ENCODE measurements at places on chromosomes 16 and 17. TPM values are rescaled to one million over a fixed set of nuclear protein-coding genes. Genes with fewer than 3 reads are reported as not detected.

- DNase-seq = no peak
Measured at GRCh38 chr16:6547131-6547530, 785.5 kb upstream of the RBFOX1 start.

GRCh38 chr17:36066365-36066985 is 2.4 kb downstream of the CCL18 start:
- DNase-seq = no peak

The KRTAP4-4 gene
- not detected for total RNA-seq

GRCh38 chr17:66255112-66255511 is 25.9 kb upstream of the APOH start:
- DNase-seq = peak; percentile 83

DNA sequence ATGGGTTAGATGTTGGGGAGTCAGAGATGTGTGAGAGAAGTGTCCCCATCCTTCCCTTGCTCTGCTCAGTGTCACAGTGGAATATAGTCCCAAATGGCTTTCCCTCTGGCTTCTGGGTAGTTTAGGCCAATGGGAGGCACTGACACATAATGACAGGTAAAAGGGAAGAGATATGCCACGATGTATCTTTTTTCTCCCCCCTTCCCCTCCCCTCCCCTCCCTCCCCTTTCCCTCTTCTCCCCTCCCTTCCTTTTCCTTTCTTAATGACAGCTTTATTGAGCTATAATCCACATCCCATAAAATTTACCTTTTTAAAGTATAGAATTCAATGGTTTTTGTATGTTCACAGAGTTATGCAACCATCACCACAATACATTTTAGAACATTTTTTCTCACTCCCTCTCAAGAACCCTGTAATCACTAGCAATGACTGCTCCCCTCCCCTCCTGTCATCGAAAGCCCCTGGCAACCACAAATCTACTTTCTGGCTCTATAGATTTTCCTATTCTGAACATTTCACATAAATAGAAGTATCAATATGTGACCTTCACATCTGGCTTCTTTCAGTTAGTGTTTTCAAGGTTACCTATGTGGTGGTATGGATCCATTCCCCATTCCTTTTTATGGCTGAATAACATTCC is 617 bp upstream of the CCR7 start:
- DNase-seq = no peak

DNA sequence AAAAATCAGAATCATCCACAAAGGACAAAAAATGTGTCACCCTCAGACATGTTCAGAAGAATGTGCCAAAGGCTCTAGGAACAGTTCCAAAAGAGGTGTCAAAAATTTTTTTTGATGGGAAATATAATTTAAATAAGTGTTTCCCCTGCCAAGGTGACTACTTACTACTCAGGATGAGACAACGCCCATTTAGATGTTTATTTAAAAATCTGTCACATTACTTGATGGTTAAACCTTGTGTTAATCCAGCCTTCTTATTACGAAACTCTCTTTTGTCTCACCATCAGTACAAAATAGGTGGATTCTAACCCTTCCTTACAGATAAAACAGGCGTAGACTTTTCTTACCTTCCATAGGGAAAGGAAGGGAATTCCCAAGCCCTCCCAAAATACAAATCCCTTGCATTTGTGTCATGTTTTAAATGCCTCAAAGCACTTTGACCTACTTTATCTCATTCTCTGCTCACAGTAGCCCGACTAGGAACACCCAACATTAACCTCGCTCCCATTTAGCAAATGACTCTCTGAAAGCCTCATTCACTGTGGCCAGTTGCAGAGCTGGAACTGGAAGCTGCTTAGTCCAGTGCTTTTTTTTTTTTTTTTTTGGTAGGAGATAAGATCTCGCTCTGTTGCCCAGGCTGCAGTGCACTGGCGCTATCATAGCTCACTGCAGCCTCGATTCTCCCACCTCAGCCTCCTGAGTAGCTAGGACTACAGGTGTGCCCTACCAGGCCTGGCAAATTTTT is 5.8 kb upstream of the GNA13 start:
- no peak for DNase-seq

GRCh38 chr16:79134300-79134699 is 466.2 kb downstream of the MAF start:
- no peak for DNase-seq

GRCh38 chr17:50647187-50647586 is 12.5 kb downstream of the ABCC3 start:
- no peak for DNase-seq

GRCh38 chr17:81666092-81666341 is 388 bp downstream of the OXLD1 start:
- DNase-seq = no peak

GRCh38 chr16:31229501-31229900 is 12.6 kb upstream of the PYDC1 start:
- DNase-seq = no peak

- DNase-seq = no peak
Measured at GRCh38 chr17:82894389-82894788, 54.6 kb upstream of the ZNF750 start.

The SCARF1 gene
- total RNA-seq = 0.19 TPM

GRCh38 chr17:68054296-68054900 is 18.9 kb downstream of the KPNA2 start:
- DNase-seq = peak; percentile 76

DNA sequence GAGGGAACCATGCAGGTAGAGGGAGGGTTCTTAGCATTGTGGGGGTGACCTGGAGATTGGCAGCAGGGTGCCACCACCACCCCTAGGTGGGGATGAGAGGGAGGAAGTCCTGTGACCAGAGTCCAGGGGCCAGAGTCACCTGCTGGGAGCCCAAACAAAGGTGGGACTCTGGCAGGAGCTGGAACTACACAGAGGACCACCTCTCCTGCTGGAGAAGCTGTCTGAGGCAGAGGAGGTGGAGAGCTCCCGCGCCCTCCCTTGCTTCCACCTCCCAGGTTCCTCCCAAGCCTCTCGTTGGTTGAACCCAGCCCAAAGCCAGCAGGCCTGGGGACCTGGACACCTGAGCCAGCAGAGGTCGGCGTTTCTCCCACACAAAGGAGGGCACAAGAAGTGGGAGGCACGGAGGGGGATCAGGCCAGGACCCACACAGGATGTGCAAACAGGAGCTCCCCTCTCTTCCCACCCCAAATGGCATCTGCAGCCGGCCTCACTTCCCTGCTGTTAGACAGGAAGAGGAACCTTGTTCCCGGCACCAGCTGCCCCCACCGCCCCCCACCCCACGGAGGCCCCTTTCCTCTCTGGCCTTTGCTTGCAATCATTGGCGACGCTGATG is 154.6 kb downstream of the SEC14L1 start:
- DNase-seq = no peak

DNA sequence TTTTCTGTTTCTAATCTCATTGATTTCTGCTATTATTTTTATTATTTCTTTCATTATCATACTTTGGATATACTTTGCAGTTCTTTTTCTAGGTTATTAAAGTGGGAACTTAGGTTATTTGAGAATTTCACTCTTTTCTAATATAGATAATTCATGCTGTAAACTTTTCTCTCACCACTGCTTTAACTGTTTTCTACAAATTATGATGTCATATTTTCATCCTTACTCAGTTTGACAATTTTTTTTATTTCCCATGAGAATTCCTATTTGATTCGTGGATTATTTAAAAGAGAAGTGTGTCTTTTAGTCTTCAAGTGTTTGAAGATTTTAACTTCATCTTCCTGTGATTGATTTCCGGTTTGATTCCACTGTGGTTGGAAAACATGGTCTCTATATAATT is 336.8 kb upstream of the SALL1 start:
- no peak for DNase-seq

The RABEP1 gene
- 57.8 TPM for total RNA-seq

DNA sequence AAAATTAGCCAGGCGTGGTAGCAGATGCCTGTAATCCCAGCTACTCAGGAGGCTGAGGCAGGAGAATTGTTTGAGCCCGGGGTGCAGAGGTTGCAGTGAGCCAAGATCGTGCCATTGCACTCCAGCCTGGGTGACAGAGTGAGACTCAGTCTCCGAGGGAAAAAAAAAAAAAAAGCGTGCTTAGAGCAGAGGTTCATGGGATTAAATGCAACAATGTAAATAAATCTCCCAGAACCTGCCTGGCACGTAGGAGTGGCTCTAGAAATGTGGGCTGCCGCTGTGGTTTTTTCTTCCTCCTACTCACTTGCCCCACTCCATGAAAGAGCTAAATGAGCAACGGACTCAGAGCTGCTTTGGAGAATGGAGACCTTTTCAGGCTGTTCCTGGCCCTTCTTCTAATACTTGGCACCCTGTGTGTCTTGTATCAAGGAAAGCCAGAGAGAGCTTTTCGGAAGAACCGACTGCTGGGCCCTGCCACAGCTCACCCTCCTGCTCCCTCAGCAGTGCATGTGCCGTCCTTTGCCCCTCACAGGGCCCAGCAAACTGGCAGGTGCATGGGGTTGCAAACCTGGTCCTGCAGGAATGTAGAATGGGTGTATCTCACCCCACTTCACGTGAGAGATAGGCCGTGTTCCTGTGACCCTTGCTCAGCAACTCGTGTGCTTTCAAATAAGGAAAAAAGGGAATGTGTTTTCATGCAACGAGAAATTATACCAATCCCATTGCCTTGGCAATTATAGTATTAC is 52.0 kb downstream of the LDHD start:
- DNase-seq = no peak

DNA sequence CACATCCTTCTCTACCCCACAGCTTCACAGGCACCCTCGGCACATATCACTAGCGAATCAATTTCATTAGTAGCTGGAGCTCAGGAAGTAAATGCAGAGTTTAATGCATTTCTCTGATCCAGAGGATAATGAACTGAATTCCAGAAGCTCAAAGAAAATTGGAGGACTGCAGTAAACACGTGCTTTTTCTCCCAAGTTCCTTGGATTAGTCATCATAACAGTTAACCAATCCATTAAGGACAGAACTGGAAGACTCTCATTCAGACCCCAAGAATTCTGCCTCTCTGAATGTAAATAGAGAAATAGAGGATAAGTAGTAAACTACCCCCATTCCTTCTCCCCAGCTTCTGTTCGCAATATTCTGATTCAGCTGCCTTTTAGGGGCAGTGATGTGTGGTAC is 40.7 kb downstream of the DUSP14 start:
- no peak for DNase-seq

- no peak for DNase-seq
Measured at GRCh38 chr16:22189473-22190080, 16.5 kb upstream of the EEF2K start.

The ABCC6 gene
- 0.43 TPM for total RNA-seq

DNA sequence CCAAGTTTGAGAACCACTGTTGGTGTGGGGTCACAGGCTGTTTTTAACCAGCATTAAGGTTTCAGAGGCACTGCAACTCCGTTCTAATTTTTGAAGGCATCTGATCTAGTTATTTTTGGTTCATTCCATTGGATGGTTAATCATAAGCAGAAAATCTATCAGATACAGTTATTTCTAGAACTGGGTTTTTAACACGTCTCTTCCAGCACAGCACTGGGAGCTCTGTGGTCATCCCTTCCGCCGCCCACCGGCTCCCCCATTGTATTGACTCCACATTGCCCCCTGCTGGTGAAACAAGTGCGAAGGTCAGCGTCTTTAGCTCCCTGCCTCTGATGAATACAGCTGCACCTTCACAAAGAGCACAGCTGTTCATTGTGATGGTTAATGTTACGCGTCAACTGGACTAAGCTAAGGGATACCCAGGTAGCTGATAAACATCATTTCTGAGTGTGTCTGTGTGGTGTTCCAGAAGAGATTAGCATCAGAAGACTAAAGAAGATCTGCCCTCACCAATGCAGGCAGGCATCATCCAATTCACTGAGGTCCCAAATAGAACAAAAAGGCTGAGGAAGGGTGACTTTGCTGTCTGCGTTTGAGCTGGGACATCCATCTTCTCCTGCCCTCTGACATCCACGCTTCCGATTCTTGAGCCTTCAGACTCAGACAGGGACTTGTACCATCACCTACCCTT is 8.5 kb downstream of the CCL18 start:
- peak; percentile 51 for DNase-seq

The CCL14 gene
- not detected for total RNA-seq

- no peak for DNase-seq
Measured at GRCh38 chr17:71464751-71465150, 656.1 kb upstream of the SOX9 start.

The MSRB1 gene
- total RNA-seq = 26.8 TPM

- no peak for DNase-seq
Measured at GRCh38 chr16:82331974-82332750, 162.1 kb upstream of the MPHOSPH6 start.

DNA sequence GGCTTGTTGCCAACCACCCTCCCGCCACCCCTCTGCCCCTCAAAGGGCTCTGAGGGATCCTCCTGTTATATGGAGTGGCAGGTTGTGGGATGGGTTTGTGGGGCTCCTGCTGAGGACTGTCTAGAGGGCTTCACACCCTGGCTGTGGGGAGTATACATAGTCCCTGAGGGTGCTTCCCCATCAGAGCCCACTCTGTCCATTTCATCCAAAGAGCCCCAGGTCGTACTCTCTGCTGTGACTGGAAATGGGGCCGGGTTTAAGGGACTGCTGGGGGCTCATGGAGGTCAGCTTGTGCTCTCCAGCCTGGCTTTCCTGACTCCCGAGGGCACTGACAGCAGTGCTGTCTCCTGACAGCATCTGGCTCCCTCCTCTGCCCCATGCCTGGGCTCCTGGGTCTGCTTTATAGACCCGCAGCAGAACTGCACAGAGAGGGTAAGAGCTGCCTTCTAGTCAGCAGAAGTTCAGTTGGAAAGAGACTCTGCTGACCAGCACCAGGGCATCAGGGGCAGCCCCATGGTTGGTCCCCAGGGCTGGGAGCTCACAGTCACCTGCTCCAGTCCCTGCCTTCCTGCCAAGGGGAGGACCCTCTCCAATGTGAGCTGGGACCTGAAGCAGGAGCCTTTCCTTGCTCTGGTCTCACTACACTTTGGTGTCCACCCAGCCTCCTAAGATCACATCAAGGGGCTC is 17.8 kb upstream of the TNS4 start:
- no peak for DNase-seq
